NCI-H2171 treated with DMSO at 0.1 percent for 48 hours (cell line): ENCODE measurements at places on chromosomes 2 and 18.

GRCh38 chr2:223786943-223787342 lies 50.4 kb downstream of the AP1S3 start:
- DNase-seq = no peak

GRCh38 chr2:26526105-26526504 lies 48.2 kb upstream of the OTOF start:
- DNase-seq = no peak

DNA sequence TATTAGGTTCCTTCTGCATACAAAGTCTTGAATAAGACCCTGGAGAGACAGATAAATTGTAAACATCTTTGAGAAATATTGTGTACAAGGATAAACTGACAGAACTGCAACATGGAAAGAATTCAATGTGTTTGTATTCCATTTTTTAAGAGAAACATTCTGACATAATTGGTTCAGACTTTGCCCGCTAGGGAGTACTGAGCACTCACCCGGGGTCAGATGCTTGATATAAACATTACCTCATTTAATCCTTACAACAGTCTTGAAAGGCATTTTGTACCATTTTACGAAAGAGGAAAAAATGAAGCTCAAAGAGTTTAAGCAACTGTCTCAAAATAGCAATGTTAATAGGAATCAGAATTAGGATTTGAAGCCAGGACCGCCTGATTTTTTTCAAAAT lies 416.7 kb upstream of the CRIM1 start:
- DNase-seq = no peak

DNA sequence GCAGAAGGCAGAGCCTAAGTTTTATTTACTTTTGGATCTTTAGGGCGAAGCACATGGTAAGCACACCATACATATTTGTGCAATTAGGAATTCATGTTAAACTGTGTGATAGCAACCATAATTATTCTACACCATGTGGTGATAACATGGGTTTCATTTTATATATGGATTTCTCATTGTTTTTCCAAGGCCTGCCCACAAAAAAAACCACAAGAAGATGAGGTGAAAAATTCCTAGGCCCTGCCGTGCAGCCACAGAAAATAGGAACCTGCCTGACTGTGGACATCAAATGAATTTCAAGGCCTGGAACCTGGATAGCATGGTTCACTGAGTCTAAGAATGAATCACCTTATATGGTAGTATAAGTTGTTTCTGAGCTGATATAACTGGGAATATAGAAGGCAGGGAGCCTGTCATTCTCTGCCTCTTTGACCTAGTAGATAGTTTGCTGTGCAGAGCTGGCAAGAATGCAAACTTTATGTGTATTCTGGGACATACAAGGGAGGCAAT lies 22.4 kb upstream of the SSB start:
- no peak for DNase-seq
